ENCODE measurements at places on chromosomes 6 and 20.

DNA sequence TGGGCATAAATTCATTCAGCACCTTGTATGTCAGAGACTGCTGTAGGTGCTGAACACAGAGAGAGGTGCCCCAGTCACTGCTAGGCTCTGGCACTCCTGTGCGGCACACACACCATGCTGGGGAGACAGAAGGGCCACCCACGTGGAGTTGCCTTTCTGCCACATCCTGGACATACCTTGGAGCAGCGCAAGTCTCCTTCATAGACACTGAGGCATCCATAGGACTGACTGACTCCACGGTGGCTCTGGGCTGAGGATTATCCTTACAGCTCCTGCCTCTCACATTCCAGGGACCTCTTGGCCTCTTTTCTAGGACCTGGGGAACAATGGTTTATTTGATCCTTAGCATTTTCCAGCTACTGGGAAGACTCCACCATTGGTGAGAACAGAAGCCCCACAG, 26.0 kb upstream of the SLC22A23 start:
- DNase-seq: no peak

DNA sequence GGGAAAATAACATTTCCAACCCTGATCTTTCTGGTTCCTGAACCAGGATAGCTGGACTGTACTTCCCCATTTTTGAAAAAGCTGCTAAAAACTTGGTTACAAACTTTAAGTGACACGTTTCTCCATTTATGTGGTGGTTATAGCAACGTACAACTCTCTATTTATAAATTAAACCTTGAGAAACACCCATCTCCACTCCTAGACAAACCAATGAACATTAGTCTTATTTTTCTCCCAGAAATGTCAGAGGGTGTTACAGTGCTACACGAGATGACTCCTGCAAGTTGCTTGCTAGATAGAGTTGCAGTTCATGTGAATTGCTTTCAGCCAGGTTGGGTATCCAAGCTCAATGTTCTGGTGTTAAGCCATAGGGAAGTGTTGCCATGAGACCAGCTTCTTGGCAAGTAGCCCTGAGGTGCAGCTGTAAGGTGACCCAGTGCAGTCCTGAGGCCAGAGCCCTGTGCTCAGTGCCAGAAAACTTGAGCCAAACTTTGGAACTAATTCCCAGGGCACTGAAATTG, 51.3 kb upstream of the REV3L start:
- DNase-seq: no peak

DNA sequence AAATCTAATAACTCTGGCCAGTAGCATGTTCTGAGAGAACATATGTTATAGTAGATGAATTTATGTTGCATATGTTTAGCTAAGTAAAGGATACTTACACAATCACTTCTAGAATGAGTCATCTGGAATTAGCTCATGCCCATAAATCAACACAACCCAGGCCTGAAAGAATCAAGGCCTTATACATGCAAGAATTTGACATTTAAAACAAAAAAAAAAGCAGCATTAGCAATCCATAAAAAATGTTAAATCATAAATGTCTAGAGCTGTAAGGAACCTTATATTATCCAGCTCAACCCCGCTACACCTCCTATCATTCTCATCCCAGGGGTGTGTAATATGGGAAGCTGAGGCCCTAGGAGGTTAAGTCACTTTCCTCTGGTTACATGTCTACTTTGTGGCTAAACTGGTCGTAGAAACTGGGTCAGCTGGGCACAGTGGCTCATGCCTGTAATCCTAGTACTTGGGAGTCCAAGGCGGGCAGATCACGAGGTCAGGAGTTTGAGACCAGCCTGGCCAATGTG, 105.2 kb upstream of the CARMIL1 start:
- DNase-seq: peak; percentile 67

GRCh38 chr20:50820515-50821256, 25.8 kb downstream of the BCAS4 start:
- no peak for DNase-seq

- DNase-seq: no peak
These were observed 15.7 kb downstream of the STAU1 start for GRCh38 chr20:49172413-49172812.

GRCh38 chr20:40702504-40702903, 13.5 kb upstream of the MAFB start:
- no peak for DNase-seq

- DNase-seq: peak; percentile 91
These were observed 18.1 kb downstream of the OR2B2 start for GRCh38 chr6:27893836-27894807.

DNA sequence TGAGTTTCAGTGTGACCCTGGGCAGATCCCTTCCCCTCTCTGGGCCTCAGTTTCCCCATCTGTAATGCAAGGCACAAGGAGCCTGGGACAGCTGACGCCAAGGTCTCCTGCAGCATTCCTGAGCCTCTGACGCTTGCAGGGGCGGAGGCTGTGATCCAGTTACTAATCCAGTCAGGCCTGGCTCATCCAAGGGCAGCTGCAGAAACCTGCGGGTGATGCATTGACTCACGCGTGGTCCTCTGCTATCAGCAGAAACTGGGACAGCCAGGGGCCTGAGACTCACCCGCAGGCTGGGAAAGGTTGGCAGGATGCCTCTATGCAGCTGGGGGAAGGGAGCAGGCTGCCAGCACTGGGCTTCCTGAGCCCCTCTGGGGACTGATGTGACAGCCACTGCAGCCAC, 65.0 kb upstream of the SIRPA start:
- DNase-seq: no peak

GRCh38 chr6:107173779-107174178, 58.5 kb upstream of the BEND3 start:
- no peak for DNase-seq

DNA sequence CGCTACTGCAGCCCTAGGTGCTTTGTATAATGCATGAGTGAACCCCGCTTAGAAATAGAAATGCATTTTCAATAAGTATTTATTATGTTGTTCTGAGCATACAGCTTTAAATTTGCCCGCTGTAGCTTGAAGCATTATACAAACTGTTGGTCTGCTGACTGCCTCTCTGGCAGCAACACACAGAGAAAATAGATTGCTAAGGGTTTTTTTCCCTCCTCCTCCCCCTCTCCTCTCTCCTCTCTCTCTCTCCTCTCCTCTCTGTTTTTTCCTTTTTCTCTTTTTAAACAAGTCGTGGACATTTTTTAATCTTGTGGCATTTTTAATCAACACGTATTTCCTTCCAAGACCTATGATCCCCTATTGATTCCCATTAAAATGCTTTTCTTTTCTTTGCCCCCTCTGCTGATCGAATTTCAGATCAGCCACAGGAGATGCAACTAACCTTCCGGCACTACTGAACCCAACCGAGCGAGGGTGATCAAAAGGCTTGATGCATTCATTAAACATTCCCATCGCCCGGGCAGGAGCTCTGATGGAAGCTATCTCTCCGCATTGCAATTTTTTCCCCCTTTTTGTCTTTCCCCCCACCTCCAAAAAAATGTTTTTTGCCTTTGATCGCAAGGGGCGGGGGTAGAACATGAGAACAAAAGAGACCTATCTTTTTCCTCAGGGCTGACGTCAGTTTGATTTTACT, 90.7 kb upstream of the ARID1B start:
- DNase-seq: peak; percentile 46

All from activated CD4-positive, alpha-beta T cell treated with anti-CD3 and anti-CD28 coated beads, Interleukin-10, Interleukin-2, amounts not matched to agents 100 ng/mL and 50 ng/mL, durations not matched to agents 16 hours and 8 hours (primary cell).